ENCODE measurements at places on chromosomes 6 and 20.
A peak's percentile ranks its signal among the peaks of the same experiment; 100 is the strongest.

DNA sequence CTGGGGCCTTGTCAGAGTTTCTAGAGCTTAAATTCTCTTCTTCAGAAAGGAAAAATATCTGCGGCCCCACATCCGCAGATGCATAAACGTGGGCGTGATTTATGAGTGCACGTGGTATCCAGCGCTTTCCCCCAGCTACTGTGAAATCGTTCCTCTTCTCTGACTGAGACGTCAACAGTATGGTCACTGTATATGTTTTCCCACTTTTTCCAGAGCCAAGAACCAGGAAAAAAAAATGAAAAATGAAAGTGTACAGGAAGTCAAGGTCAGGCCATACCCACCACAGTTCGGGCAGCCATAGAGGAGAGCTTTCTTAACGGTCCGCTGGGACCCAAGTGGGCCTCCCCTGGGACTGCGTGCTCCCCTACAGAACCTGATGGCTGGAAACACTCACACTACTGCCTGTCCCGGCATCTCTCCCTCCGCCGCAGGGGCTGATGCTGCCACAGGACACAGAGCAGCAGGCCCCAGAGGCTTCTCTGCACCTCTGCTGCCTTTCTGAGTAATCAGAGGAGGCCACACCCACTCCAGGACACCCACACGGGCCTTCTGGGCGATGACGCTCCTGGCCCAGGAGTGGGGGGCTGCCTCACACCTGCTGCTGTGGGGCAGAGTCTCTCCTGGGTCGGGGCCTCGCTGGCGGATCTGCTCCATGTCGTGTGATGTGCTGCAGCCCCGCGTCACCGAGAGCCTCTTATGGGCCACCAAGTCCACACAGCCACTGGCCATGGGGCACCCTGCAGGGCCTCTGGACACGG is 16.4 kb upstream of the STX16 start:
- no peak for DNase-seq

DNA sequence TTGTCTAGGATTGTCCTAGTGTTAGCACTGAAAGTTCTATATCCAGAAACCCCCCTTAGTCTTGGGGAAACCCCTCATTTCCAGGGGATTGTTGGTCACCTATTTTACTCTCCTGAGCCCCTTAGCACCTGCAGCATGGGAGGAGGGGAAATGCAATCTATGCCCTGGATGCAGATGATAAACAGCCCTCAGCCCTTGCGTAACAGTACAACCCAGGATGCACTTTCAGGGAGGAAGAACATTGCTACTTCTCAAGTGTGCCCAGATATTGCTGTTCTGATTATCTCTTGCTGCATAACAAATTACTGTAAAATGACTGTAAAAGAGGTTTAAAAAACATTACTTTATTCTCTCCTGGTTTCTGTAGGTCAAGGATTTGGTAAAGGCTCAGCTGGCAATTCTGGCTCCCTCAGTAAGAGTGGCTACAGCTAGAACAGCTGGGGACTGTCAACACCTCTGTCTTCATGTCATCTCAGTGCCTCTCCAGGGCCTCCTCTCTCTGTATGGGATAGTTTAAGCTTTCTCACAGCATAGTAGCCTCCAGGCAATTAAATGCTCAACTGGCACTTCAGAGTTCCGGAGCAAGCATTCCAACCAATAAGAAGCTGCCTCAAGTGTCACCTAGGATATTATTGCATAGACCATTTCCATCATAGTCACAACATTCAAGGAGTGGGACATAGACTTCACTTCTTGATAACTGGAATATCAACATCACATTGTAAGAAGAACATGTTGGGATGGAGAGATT is 117.8 kb upstream of the FOXO3 start:
- DNase-seq: no peak

DNA sequence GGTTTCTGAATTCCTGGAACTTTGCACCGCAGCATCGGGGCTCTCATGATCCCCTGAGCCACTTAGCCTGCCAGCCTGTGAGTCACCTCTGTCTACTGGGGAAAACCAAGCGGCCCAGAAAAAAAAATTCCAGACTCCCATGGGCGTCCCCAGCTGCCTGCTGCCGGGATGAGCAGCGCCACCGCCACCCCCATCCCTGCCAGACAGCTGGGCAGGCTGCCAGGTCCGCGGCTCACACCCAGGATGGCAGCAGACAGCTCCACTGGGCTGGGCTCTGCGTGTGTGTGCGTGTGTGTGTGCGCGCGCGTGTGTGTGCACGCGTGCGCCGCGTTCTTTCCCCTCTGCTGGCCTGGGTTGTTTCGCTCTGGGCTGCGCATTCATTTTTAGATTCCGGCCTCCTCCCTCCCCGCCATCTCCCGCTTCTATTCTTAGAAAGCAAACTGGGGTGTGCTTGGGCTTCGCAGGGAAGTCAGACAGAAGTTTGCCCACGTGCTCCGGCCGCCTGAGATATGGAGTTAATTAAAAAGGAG is 38.9 kb upstream of the PMEPA1 start:
- DNase-seq: peak; percentile 36

- DNase-seq: no peak
Measured at GRCh38 chr6:142786476-142786875, 158.5 kb downstream of the HIVEP2 start.

DNA sequence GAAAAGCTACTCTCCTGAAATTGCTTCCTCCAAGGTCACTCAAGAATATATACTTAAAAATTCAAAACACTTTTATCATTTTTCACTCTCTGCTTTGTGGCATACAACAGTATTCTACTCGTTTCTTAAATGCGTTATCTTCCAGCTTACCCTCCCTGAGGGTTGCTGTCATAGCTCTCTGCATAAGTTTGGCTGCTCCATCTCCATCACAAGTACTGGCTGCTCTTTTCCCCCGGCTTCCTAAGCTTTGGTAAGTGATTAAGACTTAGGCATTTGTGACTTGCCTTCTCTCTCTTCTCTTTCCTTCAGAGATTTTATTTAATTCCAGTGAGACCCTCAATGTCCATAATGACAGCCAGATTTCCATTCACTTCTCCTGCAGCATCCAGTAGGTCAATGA is 128.3 kb downstream of the NKAIN2 start:
- no peak for DNase-seq

- no peak for DNase-seq
Measured at GRCh38 chr6:18515767-18516166, 128.6 kb downstream of the RNF144B start.

DNA sequence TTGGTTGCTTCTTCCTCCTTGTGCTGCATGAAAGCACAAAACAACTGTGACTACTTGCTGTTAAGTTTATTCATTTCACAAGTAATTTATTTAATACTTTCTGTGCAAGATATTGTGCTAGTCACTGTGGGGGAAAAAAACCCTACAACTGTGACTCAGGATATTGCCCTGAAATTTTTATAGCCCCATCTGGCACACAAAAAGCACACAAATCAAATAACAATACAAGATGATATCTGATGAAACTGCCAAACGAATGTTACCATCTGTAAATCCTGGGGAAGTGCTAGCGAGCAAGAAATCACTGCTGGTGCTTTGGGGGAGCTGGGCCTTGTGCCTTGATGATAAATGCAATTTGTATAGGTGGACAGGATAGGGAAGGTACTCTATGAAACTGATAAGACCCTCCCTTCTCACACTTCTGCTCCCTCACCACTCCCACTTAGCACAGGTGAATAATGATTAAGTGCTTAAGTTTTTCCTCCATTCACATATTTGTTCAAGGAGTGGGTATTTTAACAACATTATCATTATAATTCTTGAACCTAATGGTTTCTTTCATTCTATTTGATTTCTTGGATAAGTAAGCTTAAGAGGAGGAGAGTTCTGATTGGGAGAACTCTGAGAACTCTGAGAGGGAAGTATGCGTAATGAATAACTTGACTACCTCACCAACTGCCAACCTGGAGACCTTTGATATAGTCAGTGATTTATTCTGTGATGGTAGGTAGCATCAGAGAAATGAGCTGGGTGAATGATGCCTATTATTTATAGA is 115.3 kb downstream of the RTN4IP1 start:
- DNase-seq: no peak

GRCh38 chr6:73400656-73401055 is 6.0 kb downstream of the DDX43 start:
- DNase-seq: no peak

DNA sequence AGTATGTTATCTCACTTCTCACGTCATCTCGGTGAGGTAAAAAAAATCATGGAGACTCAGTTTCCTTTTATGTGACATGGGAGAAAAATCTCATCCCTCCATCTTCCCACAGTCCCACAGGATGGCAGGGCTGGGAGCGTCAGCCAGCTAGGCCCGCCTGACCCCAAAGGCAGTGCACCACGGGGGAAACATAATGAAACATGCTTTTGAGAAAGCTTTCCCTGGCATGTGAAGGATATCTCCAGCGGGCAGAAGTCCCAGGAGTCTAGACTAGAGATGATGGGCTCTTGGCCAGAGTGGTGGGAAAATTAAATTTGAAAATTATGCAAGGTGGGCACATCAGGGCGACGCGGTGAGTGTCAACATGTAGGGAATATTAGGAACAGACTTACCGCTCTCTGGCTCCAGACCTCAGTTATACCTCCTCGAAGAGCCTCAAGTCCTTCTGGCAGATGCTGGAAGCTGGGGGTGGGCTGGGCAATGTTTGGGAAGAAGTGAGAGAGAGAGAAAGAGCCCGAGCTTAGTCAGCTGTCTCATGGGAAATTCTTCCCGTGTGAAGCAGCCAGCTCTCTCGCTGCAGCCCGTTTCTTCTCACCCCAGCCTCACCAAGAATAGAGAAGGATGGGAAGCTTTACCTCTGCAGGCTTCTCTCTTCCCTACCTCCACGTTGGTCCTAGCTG is 52.3 kb downstream of the MOCS1 start:
- DNase-seq: no peak

DNA sequence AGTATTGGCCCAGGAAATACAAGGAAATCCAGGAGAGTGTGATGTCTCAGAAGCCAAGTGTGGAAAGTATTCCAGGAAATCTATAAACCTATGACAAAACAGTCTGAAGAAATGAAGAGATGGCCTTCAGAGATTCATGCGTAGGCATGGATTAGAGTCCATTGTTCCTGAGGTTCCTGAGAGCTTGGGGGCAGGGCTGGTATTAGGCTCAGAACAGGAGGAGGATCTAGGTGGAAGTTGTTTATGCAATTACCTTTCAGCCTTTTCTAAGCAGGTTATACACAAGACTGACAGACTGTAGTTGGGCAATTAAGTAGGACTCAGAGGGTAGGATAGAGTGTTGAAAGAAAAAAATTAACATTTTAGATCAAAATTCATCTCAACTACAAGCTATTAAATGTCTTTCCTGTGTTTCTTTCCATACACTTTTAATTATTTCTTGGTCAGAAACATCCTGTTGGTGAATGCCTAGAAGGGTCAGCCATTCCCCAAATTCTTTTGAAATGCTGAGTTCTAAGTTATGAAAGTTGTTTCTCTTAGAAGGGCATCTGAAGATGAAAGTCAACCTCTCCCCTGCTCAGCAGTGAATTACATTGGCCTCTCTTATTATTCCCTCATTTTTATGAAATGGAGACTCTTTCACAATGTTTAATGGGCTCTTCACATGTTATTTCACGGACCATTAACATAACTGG is 201.2 kb upstream of the MYLIP start:
- no peak for DNase-seq

GRCh38 chr6:166629628-166630027 is 2.6 kb upstream of the RPS6KA2 start:
- no peak for DNase-seq

DNA sequence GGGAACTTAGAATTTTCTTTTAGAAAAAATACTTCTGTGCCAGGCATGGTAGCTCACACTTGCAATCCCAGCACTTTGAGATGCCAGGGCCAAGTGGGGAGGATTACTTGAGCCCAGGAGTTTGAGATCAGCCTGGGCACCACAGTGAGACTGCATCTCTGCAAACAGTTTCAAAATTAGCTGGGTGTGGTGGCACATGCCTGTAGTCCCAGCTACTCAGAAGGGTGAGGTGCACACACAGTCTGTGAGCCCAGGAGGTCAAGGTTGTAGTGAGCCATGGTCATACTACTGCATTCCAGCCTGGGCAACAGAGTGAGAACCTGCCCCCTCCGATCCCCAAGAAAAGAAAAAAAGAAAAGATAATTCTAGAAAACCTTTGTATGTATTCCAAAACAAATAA is 346.0 kb upstream of the KCNQ5 start:
- DNase-seq: no peak

GRCh38 chr6:3801960-3802359 is 47.2 kb upstream of the FAM50B start:
- no peak for DNase-seq

DNA sequence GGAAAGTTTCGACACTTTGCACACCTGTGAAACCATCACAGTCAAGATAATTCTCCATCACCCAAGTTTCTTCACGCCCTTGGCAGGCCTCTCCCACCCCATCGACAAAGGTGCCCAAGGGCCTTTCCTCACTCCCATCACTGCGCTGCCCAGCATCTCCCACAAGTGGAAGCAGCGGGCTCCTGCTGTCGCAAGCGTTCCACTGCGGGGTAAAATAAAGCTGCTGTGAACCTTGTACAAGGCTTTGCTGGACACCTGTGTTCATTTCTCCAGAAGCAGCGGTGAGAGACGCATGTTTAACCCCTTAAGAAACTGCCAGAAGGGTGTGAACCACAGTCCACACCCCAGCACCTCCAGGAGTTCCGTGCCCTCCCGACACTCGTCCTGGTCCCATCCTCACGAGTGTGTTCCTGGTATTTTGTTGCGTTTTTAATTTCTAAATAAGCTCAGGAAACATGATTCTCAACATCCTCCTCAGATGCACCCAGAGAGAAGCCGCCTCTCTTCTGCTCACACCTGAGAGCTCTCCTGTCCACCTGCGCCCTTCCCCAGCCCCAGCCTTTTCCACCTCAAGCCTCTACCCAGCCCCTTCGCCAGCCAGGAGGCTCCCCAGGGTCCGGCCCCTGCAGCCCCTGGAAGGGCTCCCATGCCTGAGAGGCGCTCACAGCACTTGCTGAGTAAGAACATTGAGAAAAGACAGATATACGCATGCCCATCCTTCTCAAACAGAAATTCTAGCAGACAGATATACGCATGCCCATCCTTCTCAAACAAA is 97.5 kb downstream of the TAF4 start:
- DNase-seq: no peak

DNA sequence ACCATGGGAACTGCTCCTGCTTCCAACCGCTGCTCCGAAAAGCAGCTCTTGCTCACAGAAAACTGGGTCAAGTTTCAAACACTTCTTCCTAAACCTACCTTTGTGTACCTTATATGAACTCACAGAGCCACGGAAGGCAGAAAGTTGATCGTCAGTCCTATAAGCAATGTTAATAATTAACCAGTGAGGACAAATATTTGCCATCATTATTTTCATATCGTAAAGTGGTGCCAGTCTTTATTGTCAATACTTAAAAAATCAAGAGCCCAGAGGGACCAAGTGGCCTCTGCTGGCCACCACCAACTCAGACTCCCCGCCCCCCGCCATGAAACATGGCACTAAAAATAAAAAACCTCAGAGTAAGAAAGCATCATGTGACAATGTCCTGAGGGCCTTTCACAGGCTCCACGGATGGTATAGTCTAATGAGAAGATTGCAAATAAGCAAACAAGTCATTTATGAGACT is 9.1 kb upstream of the PBOV1 start:
- no peak for DNase-seq

DNA sequence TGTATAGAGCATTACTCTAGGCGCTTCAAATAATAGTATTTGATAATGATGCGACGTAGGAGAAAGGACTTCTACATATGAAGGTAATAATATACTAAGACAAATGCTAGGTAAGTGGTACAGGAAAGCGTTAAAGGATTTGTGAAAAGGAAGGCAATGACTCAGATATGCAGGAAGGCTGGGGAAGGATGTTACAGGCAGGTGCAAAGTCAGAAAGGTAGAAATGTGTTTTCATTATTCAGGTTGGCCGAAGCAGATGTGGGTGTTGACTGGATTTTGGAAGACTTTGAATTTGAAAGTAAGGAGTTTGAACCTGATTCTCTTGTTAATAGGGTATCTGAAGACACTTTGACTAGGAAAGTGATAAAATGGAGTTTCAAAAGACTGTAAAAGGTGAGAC is 51.0 kb downstream of the STK4 start:
- DNase-seq: no peak

GRCh38 chr6:4179960-4180651 is 44.7 kb upstream of the ECI2 start:
- DNase-seq: no peak

Measured in NCI-H2107 (cell line).